NCI-H526 treated with DMSO at 0.1 percent for 48 hours (cell line): ENCODE measurements at places on chromosomes 12 and 14.

DNA sequence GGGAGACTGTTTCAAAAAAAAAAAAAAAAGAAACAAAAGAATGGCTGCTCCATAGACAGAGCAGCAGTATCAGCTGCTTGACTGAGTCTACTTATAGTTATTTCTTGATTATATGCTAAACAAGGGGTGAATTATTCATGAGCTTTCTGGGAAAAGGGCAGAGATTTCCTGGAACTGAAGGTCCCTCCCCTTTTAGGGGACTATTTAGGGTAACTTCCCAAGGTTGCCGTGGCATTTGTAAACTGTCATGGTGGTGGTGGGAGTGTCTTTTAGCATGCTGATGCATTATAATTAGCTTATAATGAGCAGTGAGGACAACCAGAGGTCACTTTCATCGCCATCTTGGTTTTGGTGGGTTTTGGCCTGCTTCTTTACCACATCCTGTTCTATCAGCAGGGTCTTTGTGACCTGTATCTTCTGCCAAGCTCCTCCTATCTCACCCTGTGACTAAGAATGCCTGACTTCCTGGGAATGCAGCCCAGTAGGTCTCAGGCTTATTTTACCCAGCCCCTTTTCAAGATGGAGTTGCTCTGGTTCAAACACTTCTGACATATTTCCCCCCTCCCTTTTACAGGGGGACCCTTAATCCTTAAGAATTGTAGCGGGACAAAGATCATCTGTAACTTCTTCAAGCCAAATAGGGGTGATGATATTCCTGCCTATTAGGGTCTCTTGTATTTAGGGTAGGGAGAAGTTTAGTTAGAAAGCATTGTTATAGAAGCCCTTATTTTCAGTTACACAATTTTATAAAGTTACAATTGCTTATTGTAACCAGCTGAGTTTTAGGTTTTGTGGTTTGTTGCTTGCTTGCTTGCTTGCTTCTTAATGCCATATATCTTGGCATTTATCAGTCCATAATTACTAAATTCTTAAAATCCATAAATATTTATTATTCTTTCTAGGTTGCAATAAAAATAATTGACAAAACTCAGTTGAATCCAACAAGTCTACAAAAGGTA, 42.5 kb downstream of the MARK3 start:
- DNase-seq = no peak

- no peak for DNase-seq
Observed at GRCh38 chr14:76904740-76905569, 78.7 kb downstream of the LRRC74A start.

- no peak for DNase-seq
Observed at GRCh38 chr12:29164477-29165393, 15.7 kb downstream of the FAR2 start.

GRCh38 chr14:79630288-79630960, 580.9 kb downstream of the DIO2 start:
- no peak for DNase-seq

DNA sequence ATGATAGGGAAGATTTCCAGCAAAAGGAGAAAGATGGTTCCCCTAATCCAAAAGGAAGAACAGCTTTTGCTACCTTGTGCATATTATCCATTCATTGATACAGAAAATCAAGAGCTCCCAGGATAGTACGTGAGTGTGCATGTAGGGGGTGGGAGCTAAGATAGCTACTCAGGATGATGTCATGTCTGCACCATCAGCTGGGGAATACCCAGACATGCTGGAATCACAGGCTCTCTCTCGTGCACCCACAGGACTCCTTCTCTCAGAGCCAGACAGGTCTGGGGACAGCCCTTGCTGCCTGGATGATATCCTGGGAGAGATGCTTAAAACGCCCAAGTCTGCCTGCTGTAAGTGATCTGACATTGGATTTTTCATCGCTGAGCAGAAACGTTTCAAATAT, 38.9 kb downstream of the FOXN3 start:
- DNase-seq = no peak

- DNase-seq = peak; percentile 4
Observed at GRCh38 chr12:47021298-47021697, 58.1 kb upstream of the PCED1B start.

DNA sequence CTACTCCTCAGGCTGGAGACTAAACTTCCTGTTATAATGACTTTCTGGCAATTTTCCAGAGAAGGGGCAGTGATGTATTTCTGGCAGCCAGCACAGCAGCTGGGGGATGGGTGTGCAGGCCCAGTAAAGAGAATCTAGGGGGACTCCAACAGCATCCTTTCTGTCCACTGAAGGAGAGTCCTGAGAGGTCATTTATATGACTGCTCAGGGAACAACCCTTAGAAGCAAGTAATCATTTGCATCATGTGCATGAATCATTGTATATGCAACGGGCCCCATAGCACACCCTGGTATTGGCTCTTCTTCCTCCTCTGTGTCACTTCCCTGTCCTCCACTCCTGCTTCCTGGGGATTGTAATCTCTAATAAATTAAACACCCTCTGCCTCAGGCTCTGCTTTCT, 493.8 kb downstream of the RPS29 start:
- DNase-seq = no peak

DNA sequence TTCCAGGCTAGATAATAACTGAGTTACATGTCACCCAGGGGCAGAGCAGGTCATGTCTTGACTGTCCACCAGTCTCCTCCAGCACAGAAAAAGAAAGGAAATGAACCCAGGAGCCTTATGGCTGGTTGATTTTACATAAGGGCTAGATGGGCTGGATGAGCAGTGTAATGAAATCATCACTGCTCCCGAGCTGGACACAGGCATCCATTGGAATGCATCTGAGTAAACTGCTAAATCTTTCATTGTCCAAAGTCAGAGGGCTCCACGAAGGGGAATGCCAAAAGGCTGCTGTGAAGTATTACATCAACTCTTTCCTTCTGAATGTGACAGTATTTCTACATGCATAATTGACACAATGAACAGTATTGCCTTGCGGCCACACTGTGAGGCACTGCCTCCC, 30.1 kb upstream of the TSPAN11 start:
- DNase-seq = no peak

DNA sequence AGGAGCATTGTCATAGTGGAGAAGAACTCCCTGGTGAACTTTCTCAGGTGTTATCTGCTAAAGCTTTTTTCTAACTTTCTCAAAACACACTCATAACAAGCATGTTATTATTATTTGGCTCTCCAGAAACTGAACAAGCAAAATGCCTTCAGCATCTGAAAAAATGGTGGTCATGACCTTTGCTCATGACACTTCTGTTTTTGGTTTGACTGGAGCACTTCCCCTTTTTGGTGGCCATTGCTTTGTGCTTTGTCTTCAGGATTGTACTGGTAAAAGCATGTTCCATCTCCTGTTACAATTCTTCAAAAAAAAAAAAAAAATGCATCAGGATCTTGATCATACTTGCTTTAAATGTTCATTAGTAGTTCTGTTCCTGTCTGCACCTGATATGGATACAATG, 1241.6 kb upstream of the USP15 start:
- no peak for DNase-seq

DNA sequence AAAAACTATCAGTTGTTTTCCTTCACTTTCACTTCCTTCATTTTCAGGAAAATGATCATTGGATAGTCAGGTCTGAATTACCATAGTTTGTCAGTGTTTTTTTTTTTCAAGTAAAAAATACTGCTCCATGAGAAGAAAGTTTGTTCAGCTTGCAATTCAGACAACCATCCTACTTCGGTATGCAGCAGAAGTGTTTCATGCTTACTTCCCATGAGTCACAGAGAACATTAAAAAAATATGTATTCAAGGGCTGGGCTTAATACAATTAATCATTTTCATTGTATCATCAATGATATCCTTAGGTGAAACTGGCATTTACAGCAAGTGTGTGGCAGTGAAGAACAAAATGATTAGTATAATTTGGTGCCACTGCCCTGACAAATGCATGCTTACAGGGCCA, 21.6 kb downstream of the PYM1 start:
- DNase-seq = no peak

GRCh38 chr12:12786351-12786705, 869 bp downstream of the APOLD1 start:
- DNase-seq = no peak

GRCh38 chr12:3342051-3342450, 149.0 kb upstream of the PRMT8 start:
- peak; percentile 28 for DNase-seq
